NCI-H1105 treated with DMSO at 0.1 percent for 48 hours (cell line): ENCODE measurements at places on chromosomes 7 and 10.
A peak's percentile ranks its signal among the peaks of the same experiment; 100 is the strongest.

DNA sequence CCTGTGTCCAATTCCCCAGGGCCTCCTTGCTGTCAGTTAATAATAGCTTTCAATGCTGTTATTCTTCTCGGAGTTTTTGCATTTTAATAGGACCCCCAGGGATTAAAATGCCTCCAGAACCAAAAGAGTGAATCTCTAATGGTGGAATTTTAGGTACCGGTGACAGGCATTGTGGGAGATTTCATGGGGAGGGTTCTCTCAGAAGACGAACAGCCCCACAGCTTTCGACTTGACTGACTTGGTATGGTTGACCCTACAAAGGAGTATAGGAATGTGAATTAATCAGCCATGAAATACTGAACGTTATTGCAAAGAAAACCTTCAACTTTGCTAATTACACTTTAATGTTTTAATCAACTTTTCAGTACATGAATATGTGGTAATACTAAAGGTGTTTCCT, 206.3 kb upstream of the FZD8 start:
- no peak for DNase-seq

DNA sequence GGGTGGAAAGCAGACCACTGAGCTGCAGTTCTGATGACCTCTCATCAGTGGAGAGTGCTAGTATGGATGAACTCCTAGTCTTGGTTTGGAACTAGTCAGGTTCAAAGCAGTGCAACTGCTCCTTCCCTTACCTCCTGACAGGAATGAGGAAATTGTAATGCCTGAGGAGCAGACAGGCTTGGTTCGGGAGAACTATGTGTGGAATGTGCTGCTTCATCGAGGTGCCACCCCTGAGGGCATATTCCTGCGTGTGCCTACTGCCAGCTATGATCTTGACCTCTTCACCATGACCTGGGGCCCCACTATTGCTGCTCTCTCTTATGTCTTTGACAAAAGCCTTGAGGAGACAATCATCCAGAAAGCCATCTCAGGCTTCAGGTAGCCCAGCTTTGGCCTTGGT, 27.4 kb upstream of the NFKB2 start:
- DNase-seq: no peak

DNA sequence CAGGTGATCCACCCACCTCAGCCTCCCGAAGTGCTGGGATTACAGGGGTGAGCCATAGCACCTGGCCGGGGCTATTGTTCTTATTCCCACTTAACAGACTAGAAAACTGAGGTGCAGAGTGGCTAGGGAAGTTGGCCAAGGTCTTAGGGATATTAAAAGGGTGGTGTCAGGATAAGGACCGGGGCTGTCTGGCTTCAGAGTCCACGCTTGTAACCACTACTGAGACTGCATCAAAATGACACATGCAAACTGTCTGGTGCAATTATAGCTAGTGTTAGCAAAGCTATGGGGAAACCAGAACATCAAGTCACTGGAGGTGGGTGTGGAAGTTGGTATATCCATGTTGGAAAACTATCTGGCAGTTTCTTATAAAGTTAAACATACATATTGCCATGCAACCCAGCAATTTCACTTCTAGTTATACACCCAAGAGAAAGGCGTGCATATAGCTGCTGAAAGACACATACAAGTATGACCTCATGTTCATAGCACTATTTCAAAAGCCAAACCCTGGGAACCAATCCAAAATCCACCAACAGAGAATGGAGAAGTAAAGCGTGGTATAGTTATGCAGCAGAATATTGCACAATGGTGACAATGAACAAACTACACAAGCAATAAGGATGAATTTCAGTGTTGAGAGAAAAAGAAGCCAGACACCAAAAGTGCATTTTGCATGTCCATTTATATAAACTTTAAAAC, 33.9 kb upstream of the EEPD1 start:
- no peak for DNase-seq

DNA sequence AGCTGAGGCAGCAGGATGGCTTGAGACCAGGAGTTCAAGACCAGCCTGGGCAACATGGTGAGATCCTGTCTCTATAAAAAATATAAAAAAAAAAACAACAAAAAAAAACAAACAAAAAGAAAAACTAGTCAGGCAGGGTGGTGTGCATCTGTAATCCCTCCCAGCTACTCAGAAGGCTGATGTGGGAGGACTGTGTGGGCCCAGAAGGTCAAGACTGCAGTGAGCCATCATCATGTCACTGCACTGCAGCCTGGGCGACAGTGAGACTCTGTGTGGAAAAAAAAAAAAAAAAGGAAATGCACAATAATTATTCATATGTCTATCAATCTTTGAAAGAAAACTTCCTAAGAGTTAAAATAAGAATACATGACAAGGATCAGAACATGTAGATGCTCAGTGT, 178.3 kb downstream of the SEM1 start:
- DNase-seq: no peak

DNA sequence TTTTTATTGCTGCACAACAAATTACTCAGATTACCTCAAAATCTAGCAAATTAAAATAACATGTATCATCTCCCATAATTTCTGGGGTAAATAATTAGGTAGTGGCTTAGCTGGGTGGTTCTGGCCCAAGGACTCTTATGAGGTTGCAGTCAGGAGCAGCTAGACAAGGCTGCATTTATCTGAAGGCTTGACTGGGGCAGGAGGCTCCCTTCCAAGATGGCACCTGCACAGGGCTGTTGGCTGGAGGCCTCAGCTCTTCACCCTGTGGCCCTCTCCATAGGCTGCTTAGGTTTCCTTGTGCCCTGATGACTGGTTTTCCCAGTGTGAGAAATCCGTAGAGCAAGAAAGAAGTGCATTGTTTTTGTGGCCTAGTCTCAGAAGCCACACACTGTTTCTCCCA, 34.7 kb upstream of the ELFN1 start:
- no peak for DNase-seq

- no peak for DNase-seq
Measured at GRCh38 chr10:74824900-74825370, 1.5 kb upstream of the KAT6B start.

DNA sequence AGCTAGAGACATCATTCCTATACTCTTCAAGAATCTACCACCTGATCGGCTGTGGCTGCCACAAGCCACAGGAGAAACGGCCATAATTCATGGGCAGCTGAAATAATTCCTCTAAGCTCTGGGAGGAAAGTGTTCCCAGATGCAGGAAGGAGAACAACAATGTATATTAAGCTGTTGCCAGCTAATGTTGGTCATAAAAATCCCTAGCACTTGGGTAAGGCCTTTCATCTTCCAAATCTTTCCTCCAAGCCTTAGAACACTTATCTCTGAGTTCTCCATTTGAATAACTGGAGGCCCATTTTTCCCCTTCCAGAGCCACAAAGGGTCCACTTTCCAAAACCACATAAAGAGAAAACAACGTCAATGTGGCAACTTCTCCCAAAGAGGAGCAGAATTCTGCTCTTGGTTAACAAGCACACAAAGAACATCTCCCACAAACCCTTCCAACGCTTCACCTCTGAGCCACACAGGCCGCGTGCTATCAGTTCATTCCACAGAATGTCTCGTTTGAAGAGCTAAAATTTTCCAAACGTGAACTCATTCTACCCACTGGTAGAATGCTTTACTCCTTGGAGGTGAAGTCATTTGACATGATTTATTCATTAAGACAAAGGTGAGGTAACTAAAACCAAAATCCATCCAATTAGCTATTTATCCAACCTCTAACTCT, 11.2 kb downstream of the KCNMA1 start:
- no peak for DNase-seq

DNA sequence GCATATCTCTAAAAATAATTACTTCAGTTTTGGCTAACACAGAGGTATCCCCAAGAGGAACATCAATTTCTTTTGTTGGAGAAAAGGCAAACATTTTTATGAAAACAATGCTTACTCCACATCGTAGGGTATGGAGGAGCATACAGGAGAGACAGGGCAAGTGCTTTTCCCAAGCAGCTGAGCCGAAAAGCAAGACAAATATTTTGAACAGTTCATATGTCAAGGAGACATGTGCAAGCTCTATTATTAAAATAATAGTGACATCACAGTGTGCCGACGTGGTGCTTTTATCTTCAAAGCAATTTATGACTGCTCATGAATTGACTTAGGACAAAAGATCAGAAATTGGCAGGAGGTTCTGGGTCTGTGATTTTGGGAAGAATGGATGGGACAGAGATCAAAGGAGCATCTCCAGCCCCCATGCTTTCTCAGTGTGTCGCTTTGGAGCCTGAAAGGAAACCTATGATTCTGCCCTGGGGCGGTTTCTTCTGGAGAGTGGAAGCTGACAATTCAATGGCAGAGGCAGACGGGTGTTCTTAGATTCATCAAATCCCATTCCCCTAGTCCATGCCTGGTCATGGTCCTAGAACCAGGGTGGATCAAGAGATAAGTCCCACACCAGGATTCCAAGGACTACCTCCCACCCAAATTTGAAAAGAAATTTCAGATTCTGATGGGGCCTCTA, 97.1 kb downstream of the JCAD start:
- no peak for DNase-seq

DNA sequence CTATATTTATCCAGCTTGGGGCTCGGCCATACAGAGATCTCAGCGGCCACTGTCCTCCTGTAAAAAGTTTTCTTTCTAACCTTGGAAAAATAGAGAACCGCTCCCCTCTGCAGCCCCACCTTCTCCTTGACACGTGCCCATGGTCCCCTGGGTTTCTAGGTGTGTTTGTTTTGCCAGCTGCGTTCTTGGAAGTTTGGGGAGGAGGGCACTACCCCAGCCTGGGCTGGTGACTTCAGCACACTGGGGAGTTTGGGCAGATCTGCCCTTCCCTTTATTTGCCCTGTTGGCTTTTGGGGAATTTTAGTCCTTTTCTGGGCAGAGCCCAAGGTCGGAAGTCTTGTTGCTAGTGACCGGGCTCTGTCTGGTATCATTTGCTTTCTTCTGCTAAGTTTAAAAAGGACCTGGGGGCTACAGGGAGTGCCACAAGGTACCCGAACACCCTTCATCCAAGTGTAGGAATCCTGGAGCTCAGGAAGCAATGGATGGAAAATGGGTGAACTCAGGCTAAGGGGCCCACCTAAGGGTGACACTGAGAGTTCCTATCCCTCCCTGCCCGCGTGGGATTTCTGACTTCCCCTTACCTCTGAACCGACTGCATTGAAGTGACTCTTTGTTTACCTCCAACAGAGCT, 1.7 kb downstream of the ADAMTS14 start:
- no peak for DNase-seq

DNA sequence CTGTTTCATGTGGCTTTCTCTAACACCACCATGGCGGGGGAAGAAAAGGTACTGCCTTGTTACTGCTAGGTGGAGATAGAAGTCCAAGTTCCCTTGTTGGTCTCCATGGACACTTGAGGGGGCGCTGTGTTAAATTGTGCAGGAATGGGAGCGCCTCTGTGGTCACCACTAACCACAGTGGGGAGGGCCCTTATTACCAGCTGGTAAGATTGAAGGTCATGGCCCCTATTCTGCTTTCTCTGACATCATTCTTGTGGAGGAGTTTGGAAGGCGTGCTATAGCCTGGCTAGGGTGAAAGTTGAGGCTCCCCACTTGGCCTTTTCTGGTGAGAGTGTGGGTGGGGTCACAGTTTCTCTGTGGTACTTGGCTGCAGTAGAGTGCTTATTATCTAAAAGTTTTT, 14.9 kb upstream of the MXI1 start:
- no peak for DNase-seq

GRCh38 chr7:141071260-141071854, 2.5 kb upstream of the TMEM178B start:
- DNase-seq: peak; percentile 86

DNA sequence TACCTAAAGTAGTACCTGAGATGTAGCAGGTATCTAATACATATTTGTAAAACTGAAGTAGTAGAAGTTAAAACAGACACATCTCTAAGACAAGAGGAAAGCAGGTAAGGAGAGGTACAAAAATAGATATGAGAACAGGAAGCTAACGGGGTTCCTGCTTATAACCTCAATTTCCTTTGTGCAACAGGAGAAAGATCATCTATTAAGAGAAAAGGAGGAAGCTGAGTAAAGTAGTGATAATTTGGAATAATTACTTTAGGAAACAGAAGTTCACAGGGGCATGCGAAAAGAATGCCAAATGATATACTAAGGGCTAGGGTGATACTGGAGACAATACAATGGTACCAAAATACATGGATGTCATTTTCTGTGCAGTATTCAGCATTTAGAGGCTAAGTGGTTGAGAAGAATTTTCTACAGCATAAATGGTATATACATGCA, 108.7 kb downstream of the NRBF2 start:
- no peak for DNase-seq

- DNase-seq: no peak
Measured at GRCh38 chr10:4885162-4885561, 59.2 kb downstream of the AKR1E2 start.

- no peak for DNase-seq
Measured at GRCh38 chr10:128808921-128809440, 658.1 kb upstream of the MGMT start.

GRCh38 chr7:158237672-158238335, 349.8 kb downstream of the PTPRN2 start:
- no peak for DNase-seq

- DNase-seq: no peak
Measured at GRCh38 chr10:67819768-67820204, 18.2 kb downstream of the DNAJC12 start.

DNA sequence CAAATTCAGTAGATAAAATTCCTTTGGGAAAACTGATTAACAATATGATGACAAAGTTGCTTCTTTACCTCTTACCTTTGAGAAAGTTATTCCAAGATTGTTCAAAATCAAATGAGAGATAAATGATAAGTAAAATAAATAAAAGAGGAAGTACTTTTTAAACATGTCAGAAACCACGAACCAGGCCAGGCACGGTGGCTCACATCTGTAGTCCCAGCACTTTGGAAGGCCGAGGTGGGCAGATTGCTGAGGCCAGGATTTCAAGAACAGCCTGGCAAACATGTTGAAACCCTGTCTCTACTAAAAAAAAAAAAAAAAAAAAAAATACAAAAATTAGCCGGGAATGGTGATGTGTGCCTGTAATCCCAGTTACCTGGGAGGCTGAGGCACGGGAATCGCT, 296.6 kb downstream of the HGF start:
- no peak for DNase-seq

DNA sequence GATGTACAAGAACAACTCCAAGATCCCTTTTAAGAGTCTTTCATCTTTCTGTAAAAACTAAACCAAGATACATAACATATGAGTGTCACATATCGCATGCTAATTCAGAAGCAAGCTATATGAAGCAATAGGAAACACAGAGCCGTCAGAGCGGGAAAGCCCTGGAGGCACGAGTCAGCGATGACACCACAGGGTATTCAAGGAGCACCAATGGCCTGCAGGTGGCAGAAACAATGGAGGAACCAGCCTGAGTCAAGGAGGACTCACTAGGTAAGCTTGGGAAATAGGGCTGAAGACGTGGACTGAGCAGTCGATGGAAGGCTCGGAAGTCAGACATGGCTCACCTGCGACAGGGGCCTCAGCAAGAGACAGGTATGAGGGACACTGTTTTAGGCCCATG, 214.4 kb downstream of the FAM107B start:
- DNase-seq: no peak
